ENCODE measurements at places on chromosomes 5 and 9.

DNA sequence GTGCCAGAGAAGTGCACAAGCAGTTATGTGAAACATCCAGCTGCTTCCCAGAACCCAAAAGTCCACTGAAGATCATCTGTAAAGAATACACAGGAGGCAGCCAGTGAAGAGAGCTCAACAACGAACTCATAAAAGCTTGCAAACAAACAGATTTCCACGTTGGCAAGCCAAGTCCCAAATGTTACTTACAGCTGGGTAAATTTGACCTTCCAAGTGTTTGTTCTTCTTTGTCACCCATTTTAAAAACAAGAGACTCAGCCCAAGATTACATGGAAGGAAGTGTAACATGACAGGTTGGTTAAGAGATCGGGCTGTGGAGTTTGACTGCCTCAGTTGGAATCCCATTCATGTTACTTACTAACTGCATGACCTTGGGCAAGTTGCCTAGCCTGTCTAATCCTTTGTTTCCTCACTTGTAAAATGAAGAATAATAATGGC is 174.9 kb upstream of the PAPPA start:
- no peak for DNase-seq

- no peak for DNase-seq
Observed at GRCh38 chr5:80592761-80593160, 22.7 kb upstream of the ANKRD34B start.

- DNase-seq = peak; percentile 92
Observed at GRCh38 chr9:117412006-117412715, 2.7 kb downstream of the ASTN2 start.

GRCh38 chr9:136754059-136754572 is 3.9 kb downstream of the LCN8 start:
- DNase-seq = no peak

- DNase-seq = peak; percentile 55
Observed at GRCh38 chr9:79129865-79130480, 441.8 kb upstream of the TLE4 start.

GRCh38 chr9:19493174-19493811 is 84.5 kb downstream of the ACER2 start:
- peak; percentile 73 for DNase-seq

- no peak for DNase-seq
Observed at GRCh38 chr9:104686081-104686480, 8.2 kb upstream of the OR13D1 start.

GRCh38 chr9:26561928-26562327 is 330.7 kb downstream of the CAAP1 start:
- DNase-seq = no peak

DNA sequence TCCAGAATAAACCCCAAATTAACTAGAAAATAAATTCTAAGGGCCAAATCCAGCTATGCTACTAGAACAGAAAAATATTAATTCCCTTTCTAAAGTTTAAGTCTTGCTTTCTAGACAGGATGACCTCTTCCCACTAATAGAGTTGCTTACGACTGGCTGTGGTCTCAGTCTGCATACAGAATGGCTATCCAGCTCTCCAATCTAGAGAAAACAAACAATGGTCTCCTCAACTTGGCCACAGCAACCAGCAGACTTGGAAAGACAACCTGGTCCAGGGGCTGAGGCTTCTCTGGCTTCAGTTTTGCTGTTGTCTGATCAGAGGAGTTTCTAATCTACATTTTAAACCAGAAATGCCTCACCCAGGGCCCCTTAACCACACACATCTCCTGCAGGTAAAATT is 28.9 kb downstream of the RASEF start:
- no peak for DNase-seq

DNA sequence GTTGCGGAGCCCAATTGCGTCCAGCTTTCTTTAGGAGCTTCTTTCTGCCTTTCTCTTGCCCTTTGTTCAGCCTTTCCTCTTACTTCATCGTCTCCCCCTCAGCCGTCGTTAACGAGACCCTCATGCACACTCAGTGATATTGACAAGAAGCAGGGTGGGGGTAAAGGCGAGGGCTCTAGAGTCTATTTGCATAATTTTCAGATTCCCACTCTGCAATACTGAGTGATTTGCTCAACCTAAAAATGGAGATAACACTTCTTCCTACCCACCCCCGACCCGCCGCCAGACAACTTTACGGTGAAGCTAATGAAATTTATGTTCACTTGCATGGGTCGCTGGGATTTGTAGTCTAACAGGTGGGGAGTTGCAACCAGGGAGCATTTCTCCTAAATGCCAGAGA is 1.3 kb upstream of the TBC1D2 start:
- peak; percentile 63 for DNase-seq

- DNase-seq = no peak
Observed at GRCh38 chr9:88530051-88530450, 4.9 kb upstream of the NXNL2 start.

- DNase-seq = no peak
Observed at GRCh38 chr9:101514071-101514470, 19.6 kb upstream of the RNF20 start.

DNA sequence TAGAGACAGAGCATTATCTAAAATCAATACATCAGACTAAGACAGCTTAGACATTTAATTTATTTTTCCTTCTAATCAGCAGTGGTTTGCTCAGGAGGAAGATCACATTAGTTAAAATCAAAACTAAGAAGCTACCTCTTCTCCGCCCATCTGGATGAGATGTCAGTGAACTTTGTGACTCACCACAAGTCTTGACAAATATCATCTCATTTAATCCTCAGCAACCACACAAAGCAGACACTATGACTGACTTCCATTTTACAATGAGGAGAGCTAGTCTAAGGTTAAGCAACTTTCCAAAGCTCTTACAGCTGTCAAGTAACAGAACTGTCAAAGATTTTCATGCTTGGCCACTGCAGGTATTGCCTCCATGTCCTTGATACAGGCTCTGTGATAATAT is 289.5 kb downstream of the DEPDC1B start:
- no peak for DNase-seq

- DNase-seq = peak; percentile 75
Observed at GRCh38 chr5:121691478-121691877, 160.2 kb upstream of the FTMT start.

- DNase-seq = peak; percentile 54
Observed at GRCh38 chr5:120456006-120456405, 8.1 kb upstream of the PRR16 start.

- DNase-seq = no peak
Observed at GRCh38 chr9:84481231-84481630, 140.7 kb upstream of the SLC28A3 start.

- no peak for DNase-seq
Observed at GRCh38 chr9:132015866-132016265, 63.8 kb downstream of the MED27 start.

DNA sequence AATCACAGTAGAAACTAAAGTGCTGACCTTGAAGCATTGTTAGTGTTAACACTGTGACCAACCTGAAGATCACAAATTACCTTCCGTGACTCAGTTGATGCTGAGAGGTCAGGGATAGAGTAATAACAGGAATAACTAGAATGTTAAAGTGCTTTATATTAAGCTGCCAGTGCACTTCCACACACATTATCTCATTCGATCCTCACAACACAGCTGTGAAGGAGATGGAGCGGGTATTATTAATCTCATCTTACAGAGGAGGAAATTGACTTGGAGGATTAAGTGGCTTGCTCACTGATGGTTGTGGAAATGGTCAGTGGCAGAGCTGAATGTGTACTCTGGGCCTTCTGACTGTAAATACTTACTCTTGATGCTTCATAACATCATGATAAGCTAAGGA is 252.5 kb upstream of the DMRT1 start:
- DNase-seq = peak; percentile 79

DNA sequence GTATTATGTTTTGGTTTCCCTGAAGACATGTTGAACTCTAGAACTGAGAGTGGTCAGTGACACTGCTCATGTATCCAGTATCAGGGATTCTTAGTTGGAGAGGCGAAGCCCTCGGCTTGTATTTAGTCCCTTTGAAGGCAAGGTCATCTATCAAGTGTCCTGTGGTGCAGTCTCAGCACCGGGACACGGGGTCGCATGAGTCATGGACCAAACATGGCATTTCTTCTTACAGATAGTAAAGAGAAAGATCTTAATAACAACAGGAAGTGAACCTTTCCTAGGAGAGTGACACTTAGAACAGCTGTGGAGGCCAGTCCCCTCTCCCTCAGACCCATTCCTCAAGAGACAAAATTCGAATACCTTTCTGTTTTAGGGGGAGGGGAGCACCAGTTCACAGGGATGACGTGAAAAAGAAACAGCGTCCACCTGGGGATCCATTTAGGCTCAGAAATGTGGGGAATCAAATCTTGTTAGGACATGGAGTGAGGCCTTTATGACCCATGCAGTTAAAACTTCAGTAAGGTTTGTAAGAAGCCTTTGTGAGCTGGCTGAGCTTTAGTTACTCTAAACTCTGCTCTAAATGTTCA is 86.5 kb downstream of the ADGRV1 start:
- no peak for DNase-seq

- DNase-seq = no peak
Observed at GRCh38 chr5:458547-459353, 15.8 kb downstream of the EXOC3 start.

GRCh38 chr9:97593960-97594359 is 39.2 kb downstream of the TSTD2 start:
- no peak for DNase-seq

GRCh38 chr5:66769839-66770617 is 173.8 kb downstream of the MAST4 start:
- DNase-seq = peak; percentile 86

DNA sequence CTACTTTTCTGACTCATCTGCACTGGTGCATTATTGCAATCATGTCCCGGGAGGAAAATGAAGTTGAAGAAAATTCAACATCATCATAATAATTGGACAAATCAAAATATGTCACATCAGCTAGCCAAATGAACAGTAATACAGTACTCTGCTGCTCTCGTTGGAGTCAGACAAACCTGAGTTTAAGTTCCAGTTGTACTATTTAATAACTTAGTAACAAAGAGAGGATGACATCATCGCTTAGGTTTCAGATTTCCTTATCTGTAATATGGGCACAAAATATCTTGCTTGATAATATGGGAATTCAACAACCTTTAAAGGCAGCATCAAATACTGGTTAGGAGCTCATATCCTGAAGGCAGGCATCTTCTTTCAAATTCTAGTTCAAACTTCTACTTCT is 1248.9 kb upstream of the ACO1 start:
- DNase-seq = no peak

DNA sequence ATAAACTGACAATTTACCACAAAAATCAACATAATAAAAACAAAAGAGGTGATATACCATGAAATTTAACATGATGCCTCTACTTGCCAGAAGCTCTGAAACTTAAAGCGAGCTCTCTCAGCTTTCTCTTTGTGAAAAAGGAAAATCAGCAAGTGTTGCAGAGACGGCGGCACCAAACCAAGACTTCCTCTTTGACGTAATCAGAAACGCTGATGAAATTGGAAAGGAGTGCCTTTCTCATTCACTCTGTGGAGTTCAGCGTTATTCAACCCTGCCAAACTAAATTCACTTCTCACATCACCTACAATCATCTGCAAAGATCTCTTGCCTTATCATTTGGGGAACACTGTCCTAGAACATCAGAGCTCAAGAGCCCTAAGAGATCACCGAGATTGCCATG is 32.2 kb downstream of the ANXA6 start:
- DNase-seq = no peak

DNA sequence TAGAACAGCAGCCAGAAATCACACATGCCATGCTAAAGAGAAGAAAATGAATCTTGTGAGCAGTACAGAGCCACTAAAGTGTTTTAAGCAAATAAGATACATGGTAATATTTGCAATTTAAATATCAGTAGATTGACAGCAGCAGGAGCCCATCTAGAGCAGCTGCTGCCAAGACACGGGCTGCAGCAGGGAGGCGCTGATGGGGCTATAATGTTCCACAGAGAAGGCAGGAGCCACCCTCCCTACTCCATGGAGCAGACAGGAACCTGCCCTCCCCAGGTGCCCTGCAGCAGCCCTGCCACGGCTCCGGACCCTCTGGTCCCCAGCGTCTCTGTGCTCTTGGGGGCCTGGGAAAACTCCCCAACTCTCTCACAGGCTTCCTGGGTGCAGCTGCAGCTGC is 224.1 kb upstream of the ISL1 start:
- DNase-seq = no peak

DNA sequence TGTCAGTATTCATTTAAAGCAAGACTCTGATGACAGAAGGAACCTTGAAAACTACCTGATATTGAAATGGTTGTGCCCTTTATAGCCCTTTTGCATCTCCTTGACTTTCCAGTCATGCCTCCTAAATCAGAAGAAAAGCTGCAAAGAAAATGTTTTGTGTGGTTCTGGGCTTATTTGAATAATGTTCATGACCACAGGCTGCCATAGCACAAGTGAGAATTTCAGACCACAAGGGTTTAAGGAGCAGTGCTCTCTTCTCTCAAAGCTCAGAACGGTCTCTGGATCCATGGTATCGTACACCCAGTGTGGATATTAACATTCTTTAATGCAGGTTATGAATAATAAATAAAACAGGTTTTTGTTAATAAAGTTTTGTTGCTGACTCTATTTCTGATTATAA is 54.2 kb downstream of the GPR107 start:
- no peak for DNase-seq
